CD14-positive monocyte (primary cell): ENCODE measurements at places on chromosomes 1 and 21. TPM values are rescaled to one million over a fixed set of nuclear protein-coding genes. Genes with fewer than 3 reads are reported as not detected.

PADI2 gene
- polyA plus RNA-seq = 61.7 TPM

- H3K4me3 ChIP-seq = no peak overlapping the region
- no peak for DNase-seq
- H3K4me1 ChIP-seq = no peaks in the 10 kb centered on the region
- no peaks in the 10 kb centered on the region for H3K36me3 ChIP-seq
- no peaks in the 10 kb centered on the region for H3K27me3 ChIP-seq
Observed at GRCh38 chr1:50665413-50665812, 242.2 kb upstream of the DMRTA2 start.

GRCh38 chr1:66050123-66050522 is 257.4 kb downstream of the PDE4B start:
- no peaks in the 10 kb centered on the region for H3K4me1 ChIP-seq
- no peak overlapping the region for H3K27ac ChIP-seq
- no peaks in the 10 kb centered on the region for H3K27me3 ChIP-seq
- no peak overlapping the region for H3K4me3 ChIP-seq

- no peaks in the 10 kb centered on the region for H3K4me1 ChIP-seq
- no peaks in the 10 kb centered on the region for H3K36me3 ChIP-seq
- no peak overlapping the region for H3K27ac ChIP-seq
- no peak overlapping the region for H3K4me3 ChIP-seq
- H3K27me3 ChIP-seq = no peaks in the 10 kb centered on the region
Observed at GRCh38 chr1:95572002-95572401, 338.0 kb downstream of the RWDD3 start.

- no peak for DNase-seq
- H3K4me1 ChIP-seq = no peaks in the 10 kb centered on the region
- H3K36me3 ChIP-seq = no peaks in the 10 kb centered on the region
Observed at GRCh38 chr1:217919683-217920388, 288.7 kb downstream of the SPATA17 start.

DNA sequence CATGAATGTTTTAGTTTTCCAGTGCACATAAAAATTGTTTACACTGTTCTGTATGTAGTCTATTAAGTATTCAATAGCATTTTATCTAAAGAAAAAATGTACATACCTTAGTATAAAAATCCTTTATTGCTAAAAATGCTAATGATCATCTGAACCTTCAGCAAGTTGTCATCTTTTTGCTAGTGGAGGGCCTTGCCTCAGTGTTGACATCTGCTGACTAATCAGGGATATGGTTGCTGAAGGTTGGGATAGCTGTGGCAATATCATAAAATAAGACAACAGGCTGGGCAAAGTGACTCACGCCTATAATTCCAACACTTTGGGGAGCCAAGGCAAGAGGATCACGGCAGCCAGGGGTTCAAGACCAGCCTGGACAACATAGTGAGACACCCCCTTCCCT is 9.0 kb downstream of the DYNLT5 start:
- H3K27ac ChIP-seq = peak overlapping the region; percentile 43
- no peaks in the 10 kb centered on the region for H3K27me3 ChIP-seq
- DNase-seq = peak; percentile 58
- H3K4me3 ChIP-seq = no peak overlapping the region

DNA sequence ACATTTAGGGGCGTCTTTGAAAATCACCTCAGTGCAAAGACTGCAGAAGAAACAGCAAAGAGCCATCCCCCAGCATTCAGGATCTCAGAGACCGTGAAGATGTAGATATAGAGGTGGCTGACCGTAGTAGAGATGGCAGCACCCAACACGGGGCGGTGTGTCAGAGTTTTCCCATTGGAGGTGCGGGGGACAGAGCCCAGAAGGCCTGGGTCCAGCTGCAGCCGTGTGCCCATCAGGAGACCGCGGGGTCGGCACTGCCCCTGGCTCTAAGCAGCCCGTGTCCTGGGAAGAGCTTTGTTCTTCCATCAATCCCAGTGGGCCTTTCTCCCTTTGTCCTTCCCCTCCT is 1.1 kb downstream of the GABRD start:
- no peak overlapping the region for H3K4me3 ChIP-seq
- H3K4me1 ChIP-seq = no peaks in the 10 kb centered on the region
- peaks cover 9% of the 10 kb centered on the region for H3K27me3 ChIP-seq
- H3K27ac ChIP-seq = no peak overlapping the region
- H3K36me3 ChIP-seq = no peaks in the 10 kb centered on the region
